ENCODE measurements at places on chromosomes 5 and 9. TPM values are rescaled to one million over a fixed set of nuclear protein-coding genes. Genes with fewer than 3 reads are reported as not detected.

The CDKN2B gene
- 1.5 TPM for polyA plus RNA-seq

The MYOT gene
- 0.90 TPM for polyA plus RNA-seq

The EPB41L4A gene
- 2.0 TPM for polyA plus RNA-seq

The BTNL9 gene
- polyA plus RNA-seq = 91.1 TPM

The FAM169A gene
- 1.7 TPM for polyA plus RNA-seq

The GBGT1 gene
- polyA plus RNA-seq = 10.7 TPM

The SV2C gene
- polyA plus RNA-seq = 0.02 TPM

The ANKDD1B gene
- polyA plus RNA-seq = 0.77 TPM

The PRSS3 gene
- polyA plus RNA-seq = not detected

The GIN1 gene
- 3.8 TPM for polyA plus RNA-seq

The POLE3 gene
- 45.6 TPM for polyA plus RNA-seq

The GLRA1 gene
- not detected for polyA plus RNA-seq

The SNCB gene
- 0.41 TPM for polyA plus RNA-seq

The SLC9A3 gene
- 1.5 TPM for polyA plus RNA-seq

The C9orf85 gene
- 7.1 TPM for polyA plus RNA-seq

The PARP8 gene
- polyA plus RNA-seq = 15.2 TPM

The PPIC gene
- polyA plus RNA-seq = 5.9 TPM

The TBC1D13 gene
- polyA plus RNA-seq = 19.6 TPM

The MEIKIN gene
- not detected for polyA plus RNA-seq

The ACOT12 gene
- polyA plus RNA-seq = 0.03 TPM

The C5orf34 gene
- polyA plus RNA-seq = 1.2 TPM

The TJP2 gene
- 5.2 TPM for polyA plus RNA-seq

The PFN3 gene
- polyA plus RNA-seq = not detected

The GLIPR2 gene
- 30.3 TPM for polyA plus RNA-seq

The SPOCK1 gene
- 1.2 TPM for polyA plus RNA-seq

All from spleen (tissue), 13 donors.